ENCODE measurements at places on chromosomes 7 and 10.
A peak's percentile ranks its signal among the peaks of the same experiment; 100 is the strongest.

- DNase-seq: no peak
These were observed 39.6 kb downstream of the NKX6-2 start for GRCh38 chr10:132746386-132746785.

DNA sequence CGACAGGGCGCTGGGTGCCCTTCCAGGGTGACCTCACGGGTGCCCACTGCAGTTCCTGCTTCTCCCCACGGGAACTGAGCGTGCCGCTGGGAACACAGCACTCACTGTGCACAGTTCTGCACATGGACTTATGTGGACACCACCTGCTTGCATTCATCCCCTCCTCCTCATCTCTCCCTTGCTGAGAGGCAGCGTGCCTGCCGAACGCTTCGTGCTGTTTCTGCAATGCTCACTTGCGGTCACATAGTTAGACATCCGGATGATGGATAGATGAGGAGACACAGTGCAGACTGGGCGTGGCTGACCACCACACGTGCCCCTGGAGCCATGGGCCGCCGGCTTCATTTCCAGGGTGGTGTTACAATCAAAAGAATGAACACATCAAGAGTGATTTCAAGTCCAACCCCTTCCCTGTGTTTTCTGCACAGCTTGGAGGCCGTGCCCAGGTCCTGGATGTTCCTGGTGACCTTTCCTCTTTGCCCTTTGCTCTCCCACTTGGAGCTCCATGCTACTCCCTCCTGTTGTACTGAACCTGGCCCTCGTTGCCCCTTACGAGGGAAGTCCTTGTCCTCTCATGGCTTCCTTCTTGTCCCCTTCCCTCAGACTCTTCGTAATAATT, 119.4 kb downstream of the VIPR2 start:
- DNase-seq: no peak

GRCh38 chr7:139557857-139558581, 34.5 kb downstream of the CLEC2L start:
- DNase-seq: no peak

GRCh38 chr7:30707391-30708357, 25.4 kb upstream of the CRHR2 start:
- DNase-seq: no peak

- peak; percentile 71 for DNase-seq
These were observed at the start of gene MNX1 for GRCh38 chr7:157010588-157011332. Gene MNX1, minus strand, starts transcription at chr7:157010663. Its CDS starts 313 bp downstream, at chr7:157010350.

DNA sequence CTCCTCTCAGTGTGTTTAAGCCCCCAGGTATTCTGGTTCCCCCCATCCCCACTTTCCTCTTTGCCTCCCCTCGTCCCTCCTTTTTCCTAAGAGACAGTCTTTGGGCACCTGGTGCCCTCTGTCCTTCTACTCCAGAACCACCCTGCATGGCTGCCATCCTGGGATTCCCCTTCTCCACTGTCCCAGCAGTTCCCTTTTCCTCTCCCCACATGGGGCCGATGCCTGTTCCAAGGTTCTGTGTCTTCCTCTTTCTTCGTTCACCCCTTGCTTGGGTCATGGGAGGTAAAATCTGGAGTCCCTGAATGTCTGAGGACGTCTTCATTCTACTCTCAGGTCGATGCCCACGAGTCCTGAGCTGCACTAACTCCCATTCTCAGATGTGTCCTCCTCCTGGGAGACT, 120.8 kb downstream of the TAX1BP1 start:
- DNase-seq: no peak

GRCh38 chr10:1413256-1413655, 324.1 kb downstream of the ADARB2 start:
- no peak for DNase-seq

GRCh38 chr7:55409482-55410225, 44.5 kb downstream of the LANCL2 start:
- peak; percentile 6 for DNase-seq

DNA sequence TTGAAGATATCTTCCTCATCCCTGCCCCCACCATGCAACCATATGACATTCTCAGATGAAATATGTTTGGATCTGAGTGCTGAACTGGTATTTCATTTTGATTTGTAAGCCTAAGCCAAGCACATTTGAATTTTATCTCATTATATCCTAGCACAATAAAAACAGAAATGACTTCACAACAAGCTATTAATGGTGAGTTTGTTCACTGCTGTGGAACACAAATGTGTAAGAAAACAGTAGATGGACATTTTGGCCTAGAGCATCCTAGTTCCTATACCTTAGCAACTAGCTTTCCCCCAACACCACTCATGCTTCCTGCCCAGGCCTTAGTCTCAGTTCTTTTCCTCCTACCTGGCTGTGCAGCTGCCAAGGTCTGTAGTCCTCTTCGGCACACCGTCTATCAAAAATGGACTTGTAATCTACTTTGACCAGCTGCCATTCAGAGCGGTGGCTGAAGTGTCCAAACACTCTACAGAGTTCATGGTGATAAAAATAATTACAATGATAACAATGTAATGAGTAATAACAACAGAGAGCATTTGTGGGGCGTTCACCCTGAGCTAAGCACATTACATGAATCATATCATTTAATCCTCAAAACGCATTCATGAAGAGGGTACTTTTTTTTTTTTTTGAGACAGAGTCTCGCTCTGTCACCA, 491.9 kb downstream of the SORCS1 start:
- DNase-seq: no peak

DNA sequence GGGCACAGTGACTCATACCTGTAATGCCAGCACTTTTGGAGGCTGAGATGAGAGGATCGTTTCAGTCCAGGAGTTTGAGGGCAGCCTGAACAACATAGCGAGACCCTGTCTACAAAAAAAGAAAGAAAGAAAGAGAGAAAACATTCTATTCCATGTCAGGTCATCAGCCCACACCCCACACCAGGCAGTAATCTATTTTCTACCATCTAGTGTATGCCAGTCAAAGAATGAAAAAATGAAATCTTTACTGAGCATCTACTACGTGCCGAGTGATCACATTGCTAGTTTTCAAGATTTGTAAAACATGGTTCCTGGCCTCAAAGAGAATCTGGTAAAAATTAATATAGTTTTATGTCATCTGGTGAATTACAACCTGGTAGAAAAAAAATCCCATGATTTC, 3.1 kb upstream of the EPHB4 start:
- no peak for DNase-seq

- no peak for DNase-seq
These were observed 4.4 kb upstream of the SNX13 start for GRCh38 chr7:17944720-17945119.

DNA sequence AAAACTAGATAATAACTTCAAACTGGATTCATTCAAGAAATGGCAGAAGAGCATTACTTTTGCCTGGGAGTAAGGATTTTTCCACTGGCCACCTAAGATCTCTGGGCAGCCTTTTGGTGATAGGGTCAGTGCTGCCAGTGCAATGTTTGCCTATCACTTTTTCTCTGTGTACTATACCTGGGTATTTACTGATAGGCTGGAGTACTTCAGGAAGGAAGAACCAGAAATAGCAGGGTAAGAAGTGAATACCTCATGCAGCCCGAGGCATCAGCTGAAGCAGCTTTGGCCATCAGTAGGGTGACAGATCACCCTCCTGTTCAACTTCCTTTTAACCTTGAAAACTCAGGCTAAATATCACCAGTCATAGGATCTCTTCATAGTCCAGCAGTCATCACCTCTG, 5.5 kb upstream of the PAPSS2 start:
- DNase-seq: no peak

Measured in Jurkat, Clone E6-1 (cell line).